ENCODE measurements at places on chromosomes 12 and 14.
A peak's percentile ranks its signal among the peaks of the same experiment; 100 is the strongest.

DNA sequence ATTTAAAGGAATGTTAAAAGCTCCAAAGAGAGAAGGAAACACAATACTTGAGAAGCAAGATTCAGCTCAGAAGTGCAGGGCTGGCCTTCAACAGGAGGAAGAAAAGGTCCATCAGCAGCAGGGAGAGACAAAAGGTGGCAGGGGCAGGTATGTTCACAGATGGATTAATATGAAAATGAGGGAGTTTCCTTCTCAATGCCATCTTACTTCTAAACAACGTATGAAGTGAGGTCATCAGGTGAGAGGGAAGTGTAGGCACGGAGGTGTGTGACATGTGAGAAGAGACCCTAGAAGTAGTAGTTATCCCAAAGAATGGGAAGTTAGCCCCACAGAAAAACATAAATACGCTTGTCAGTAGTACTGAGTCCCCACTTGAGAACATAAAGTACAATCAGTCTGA lies 122.5 kb downstream of the CCER1 start:
- DNase-seq = no peak

DNA sequence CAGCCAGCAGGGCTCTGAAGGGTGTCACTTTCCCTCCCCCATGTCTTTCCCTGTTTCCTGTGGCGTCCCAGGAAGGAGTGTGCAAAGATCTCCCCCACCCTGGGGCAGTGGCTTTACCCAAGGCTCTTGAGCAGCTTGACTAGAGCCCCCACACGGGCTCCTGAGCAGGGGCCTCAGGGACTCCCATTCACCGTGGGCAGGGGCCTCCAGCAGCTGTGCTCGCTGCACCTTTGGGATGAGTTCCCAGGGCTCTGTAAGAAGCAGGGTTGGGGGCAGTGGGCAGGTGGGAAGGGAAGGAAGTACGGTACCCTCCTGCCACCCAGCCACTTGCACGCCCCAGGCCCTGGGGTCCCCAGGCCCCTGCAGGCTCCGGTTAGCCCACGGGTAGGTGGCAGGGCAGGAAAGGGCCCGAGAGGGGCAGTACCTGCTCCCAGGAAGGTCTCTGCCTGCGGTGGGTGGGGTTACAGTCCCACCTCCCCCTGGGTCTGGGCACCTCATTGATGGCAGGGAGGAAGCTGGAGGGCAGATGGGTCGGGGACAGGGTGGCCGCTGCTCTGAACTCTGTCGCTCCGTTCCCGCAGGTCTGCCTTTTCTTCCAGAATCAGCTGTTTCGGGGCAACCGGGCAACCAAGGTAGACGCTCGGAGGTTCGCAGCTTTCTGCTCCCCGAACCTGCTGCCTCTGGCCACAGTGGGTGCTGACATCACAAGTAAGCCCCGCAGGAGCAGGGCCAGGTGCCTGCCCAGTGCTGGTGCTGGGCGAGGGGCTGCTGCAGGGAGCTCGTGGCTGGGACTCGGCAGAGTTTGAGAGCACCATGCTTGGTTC lies 13.0 kb downstream of the ASPG start:
- DNase-seq = no peak

DNA sequence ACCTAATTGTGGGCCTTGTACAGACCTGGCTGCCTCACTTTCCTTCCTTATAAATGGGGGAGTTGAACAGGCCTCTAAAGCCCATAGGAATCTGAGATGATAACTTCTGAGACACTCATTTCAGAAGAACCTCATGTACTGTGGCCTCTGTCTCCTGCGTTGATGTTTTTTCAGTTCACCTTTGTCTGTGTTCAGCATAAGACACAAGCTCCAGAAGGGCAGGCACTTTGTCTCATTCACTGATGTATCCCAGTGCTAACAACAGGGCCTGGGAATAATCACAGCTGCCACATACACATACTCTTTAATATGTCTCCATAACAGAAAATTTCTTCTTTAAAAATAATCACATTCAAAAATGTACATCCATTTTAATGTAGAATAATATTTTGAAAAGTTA lies 3.3 kb downstream of the FGD6 start:
- DNase-seq = no peak

- DNase-seq = no peak
These were observed 37.6 kb upstream of the BCL2L14 start for GRCh38 chr12:12032851-12033797.

- DNase-seq = no peak
These were observed 216.6 kb upstream of the LHX5 start for GRCh38 chr12:113688313-113688712.

GRCh38 chr14:104037903-104038302 lies 47.6 kb upstream of the ASPG start:
- no peak for DNase-seq

DNA sequence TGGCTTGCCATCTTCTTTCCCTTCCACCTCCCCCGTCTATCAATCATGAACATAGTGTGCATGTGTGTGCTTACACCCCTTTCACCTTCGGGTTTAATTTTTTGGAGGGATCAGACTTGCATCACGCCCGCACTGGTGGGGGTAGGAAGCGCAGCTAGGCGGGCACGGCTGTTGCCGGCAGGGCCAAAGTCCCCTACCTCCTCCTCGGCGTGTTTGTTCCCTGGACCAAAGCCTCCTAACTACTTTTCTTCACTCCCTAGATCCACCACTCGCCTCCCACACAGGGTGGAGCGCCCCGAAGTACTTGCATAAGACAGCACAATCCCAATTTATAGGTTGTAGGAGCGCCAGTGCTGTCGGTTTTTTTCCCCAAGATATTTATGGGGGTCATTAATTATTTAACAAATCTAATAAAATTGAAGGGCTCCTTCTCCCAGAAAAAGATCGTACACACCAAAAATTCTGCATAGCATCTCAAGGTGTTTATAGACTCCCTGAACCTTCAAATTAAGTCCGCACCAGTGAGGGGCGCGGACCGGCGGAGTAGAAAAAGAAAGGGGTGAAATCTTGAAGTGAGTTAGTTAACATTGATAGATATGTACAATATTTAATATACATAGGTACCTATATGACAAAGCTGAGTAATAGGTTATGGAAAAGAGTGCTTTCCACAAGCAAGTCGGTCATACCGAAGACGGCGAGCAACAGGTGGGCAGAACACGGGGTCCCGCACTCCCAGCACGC lies 717 bp downstream of the PKP2 start:
- no peak for DNase-seq

GRCh38 chr12:123645878-123646277 lies 12.2 kb downstream of the GTF2H3 start:
- DNase-seq = no peak

DNA sequence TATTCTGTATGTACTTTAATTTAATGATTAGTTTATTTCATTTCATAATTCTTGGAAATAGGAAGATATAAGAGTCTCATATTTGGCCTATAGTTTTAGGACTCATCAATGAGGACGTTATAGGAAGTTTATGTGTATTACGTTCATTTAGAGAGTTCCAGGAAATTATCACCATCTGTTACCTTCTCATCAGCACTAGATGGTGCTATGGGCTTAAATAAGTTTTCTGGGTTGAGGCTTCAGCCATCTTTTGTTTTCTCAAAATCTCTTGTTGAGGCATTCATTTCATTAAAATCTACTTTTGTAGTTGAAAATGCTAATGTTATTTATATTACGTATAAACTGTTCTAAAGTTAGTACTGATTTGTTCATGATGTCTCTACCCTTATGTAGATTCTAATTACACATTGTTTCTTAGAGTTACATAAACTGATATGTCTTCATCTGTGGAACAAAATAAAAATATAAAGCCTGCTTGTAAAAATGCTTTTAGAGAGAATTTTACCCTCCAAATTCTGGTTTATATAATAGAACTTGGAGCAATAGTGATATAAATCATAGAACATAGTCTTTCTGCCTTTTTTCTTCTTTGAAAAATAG lies 89.2 kb downstream of the CFAP54 start:
- no peak for DNase-seq

DNA sequence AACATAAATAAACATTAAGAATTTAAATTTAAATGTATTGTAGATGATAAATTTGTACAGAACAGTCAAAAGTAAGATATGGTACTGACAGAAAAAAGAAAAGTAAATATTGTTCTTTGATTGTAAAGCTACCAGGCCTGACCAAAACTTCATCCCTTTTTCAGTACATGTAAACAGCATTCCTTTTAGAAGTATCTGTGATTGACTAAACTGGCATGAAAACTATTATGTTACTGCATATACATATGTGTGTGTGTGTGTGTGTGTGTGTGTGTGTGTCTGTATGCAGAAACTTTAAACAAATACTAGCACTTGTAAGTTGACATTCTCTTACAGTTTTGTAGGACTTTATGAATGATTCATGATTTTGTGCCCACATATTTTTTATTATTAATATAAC lies 270.9 kb downstream of the C12orf50 start:
- DNase-seq = no peak

- no peak for DNase-seq
These were observed 34.6 kb downstream of the MTHFD1 start for GRCh38 chr14:64422756-64423155.

DNA sequence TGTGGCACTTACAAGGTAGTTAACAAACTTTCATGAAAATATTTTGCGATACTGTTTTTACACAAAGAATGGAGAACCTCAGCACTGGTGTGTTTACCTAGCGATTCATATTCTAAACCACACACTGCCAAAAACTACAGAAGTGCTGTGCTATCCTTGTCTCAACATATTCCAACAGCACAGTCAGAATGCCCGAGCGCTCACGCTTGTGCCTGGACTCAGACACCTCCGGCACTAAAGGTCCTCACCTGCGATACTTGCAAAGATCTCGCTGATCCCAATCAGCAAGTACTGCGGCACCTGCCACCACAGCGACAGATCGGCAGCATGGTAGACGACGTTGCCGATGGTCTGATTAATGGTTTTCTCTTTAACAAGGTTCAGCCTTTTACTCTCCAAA lies 23.2 kb downstream of the SLC15A4 start:
- DNase-seq = no peak

DNA sequence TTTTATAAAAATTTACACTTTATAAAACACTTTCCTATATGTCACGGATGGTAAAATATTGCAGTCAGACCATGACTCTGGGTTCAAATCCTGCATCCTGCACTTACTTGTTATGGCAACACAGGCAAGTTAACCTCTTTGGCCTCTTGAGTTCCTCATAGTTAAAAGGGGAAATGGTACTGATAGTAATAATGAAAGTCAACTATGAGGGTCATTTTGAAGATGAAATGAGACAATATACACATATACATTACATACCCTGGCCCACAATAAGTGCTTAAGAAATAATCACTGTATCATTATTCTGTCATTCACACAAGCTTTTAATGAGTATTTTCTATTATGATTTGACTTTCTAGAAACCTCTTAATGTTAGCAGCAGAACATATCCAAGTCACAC lies 64.4 kb downstream of the C12orf42 start:
- no peak for DNase-seq

DNA sequence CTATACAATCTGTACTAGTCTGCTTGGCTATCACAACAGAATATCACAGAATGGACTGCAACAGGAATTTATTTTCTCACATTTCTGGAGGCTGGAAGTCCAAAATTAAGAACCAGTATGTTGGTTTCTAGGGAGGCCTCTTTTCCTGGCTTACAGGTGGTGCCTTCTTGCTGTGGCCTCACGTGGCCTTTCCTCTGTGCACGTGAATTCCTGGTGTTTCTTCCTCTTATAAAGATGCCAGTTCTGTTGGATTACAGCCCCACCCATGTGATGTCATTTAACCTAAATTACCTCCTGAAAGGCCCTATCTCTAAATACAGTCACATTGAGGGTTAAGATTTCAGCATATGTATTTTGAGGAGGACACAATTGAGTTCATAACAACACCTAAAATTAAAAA lies 32.1 kb upstream of the C2CD5 start:
- no peak for DNase-seq

- DNase-seq = no peak
These were observed 126.0 kb downstream of the CHST11 start for GRCh38 chr12:104582739-104583138.

GRCh38 chr12:131347345-131347714 lies 363.6 kb upstream of the SFSWAP start:
- DNase-seq = no peak

- DNase-seq = no peak
These were observed 92.9 kb downstream of the ATP23 start for GRCh38 chr12:58034311-58034710.

GRCh38 chr12:75457191-75457590 lies 23.4 kb upstream of the GLIPR1 start:
- DNase-seq = no peak

GRCh38 chr12:34033628-34034296 lies 11.5 kb downstream of the ALG10 start:
- no peak for DNase-seq

- no peak for DNase-seq
These were observed 4.5 kb downstream of the PRPF40B start for GRCh38 chr12:49627752-49628360.

DNA sequence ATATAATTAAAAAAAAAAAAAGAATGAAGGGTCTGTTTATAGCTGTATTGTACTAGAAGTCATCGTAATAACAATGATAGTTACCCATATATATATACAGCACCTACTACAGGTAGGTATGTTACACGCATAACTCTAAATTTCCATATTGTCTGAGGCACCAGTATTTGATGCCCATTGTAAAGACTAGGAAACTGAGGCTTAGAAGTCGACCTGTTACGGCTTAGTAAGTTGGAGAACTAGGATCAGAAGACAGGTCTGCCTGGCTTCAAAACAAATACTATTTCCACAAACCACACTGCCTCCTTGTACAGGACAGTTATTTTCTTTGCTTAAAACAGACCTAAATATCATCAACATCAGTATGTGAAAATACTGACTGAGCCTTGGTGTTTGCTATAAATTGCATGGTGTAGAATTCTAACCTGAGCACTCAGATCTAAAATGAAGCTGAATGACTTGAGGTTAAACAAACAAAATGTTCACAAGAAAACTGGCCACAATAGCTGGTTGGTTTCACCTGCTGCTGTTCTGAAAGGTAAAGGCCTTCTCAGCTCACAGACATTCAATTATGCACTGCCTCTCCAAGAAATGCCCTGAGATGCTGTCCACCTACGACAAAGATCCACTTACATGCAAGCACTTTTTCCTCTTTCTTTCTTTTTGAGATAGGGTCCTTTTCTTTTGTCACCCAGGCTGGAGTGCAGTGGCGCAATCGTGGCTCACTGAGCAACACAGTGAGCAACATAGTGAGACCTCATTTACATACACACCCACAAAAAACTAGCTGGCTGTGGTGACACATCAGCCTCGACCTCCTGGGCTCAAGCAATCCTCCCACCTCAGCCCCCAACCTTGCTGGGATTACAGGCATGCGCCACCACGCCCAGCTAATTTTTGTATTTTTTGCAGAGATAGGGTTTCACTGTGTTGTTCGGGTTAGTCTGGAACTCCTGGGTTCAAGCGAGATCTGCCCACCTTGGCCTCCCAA lies 35.7 kb downstream of the SSH1 start:
- DNase-seq = no peak

- no peak for DNase-seq
These were observed 13.9 kb downstream of the ADGRD1 start for GRCh38 chr12:130967636-130968035.

GRCh38 chr14:62369919-62370560 lies 607.8 kb downstream of the SNAPC1 start:
- no peak for DNase-seq

- DNase-seq = peak; percentile 94
These were observed 10.0 kb upstream of the KRT82 start for GRCh38 chr12:52415870-52416750.

GRCh38 chr12:49881415-49882247 lies 22.1 kb downstream of the FAIM2 start:
- DNase-seq = no peak

- no peak for DNase-seq
These were observed 188.7 kb downstream of the KITLG start for GRCh38 chr12:88391556-88391955.
